ENCODE measurements at places on chromosomes 13 and 19. TPM values are rescaled to one million over a fixed set of nuclear protein-coding genes. Genes with fewer than 3 reads are reported as not detected.

Gene KLK2
- total RNA-seq, result not detected

Gene FLT1
- 61.1 TPM for total RNA-seq

Gene PLIN4
- 6.0 TPM for total RNA-seq

Gene ZNF112
- 4.7 TPM for total RNA-seq

Gene DNAAF3
- total RNA-seq, result 1.1 TPM

Gene CRLF1
- 1.1 TPM for total RNA-seq

Gene TRPC4
- total RNA-seq, result 0.13 TPM

Gene SIGLEC8
- 7.3 TPM for total RNA-seq

Gene ZNF816
- 16.1 TPM for total RNA-seq

Gene SOX1
- total RNA-seq, result not detected

Gene PTPRS
- 45.1 TPM for total RNA-seq

Gene CEACAM21
- total RNA-seq, result 22.9 TPM

Gene CLDND2
- total RNA-seq, result 2.5 TPM

Gene SLC7A9
- total RNA-seq, result not detected

Gene HIPK4
- 0.19 TPM for total RNA-seq

Gene CEACAM7
- total RNA-seq, result not detected

Gene RUBCNL
- total RNA-seq, result 40.0 TPM

Gene ZNF763
- total RNA-seq, result 10.7 TPM

Gene ZNF329
- 11.5 TPM for total RNA-seq

Gene ASF1B
- total RNA-seq, result 5.8 TPM

Gene KLK10
- total RNA-seq, result not detected

Gene CCDC70
- total RNA-seq, result not detected

Gene CATSPERD
- total RNA-seq, result not detected

Gene FGF22
- not detected for total RNA-seq

Gene SRRM5
- 0.54 TPM for total RNA-seq

Gene U2AF2
- total RNA-seq, result 176 TPM

Gene EDNRB
- total RNA-seq, result 58.4 TPM

Gene MCEMP1
- total RNA-seq, result 39.7 TPM

Gene RASAL3
- total RNA-seq, result 53.6 TPM

Gene DCT
- not detected for total RNA-seq

Gene S1PR4
- 66.8 TPM for total RNA-seq

Gene KLK6
- total RNA-seq, result 2.8 TPM

Gene WDR88
- total RNA-seq, result not detected

Gene URAD
- not detected for total RNA-seq

Gene ATXN8OS
- not detected for total RNA-seq

Gene IGFL2
- total RNA-seq, result not detected

Gene NLRP9
- not detected for total RNA-seq

Gene RGL3
- 28.0 TPM for total RNA-seq

Gene TMPRSS9
- 1.3 TPM for total RNA-seq

Gene RABAC1
- total RNA-seq, result 150 TPM

Gene TRMT1
- total RNA-seq, result 72.8 TPM

Gene CACNG7
- total RNA-seq, result not detected

Gene ONECUT3
- total RNA-seq, result not detected

Gene HAUS8
- 13.2 TPM for total RNA-seq

Gene KIRREL2
- not detected for total RNA-seq

Gene LMTK3
- total RNA-seq, result 1.5 TPM

Gene IFNL1
- not detected for total RNA-seq

Gene CABP5
- total RNA-seq, result 0.28 TPM
